ENCODE measurements at places on chromosomes 1 and 21. TPM values are rescaled to one million over a fixed set of nuclear protein-coding genes. Genes with fewer than 3 reads are reported as not detected.
A peak's percentile ranks its signal among the peaks of the same experiment; 100 is the strongest.

The FMO2 gene
- total RNA-seq = not detected

The SPRR4 gene
- not detected for total RNA-seq

The MORC3 gene
- 17.2 TPM for total RNA-seq

DNA sequence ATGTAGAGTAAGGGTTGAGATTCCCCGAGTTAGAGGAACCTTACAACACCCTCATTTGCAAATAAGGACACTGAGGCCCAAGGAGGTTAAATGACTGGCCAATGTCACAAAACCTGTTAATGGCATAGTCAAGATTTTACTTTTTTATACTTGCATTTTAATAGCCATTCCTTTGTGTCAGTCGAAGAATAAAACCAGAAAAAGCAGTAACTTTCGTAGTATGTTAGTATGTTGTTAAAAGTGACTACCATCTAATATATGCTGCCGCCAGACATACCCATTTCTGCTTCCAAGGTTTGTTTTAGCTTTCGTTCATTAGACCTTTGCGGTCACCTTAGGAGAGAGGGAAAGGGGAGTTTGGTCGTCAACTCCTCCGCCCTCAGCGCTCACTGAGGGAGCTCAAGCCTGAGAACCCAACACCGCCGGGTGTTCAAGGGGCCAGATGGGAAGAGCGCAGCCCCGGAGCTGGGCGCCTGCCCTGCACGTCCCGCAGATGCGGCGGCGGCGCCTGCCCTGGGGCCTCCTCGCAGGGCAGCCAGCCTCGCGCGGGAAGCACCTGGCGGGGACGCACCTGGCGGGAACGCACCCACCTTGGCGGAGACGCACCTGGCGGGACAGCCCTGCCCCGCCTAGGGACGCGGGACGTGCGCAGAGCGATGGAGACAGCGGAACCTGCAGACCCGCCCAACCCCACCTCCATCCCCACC lies 466 bp downstream of the VPS26C start:
- peak; percentile 11 for DNase-seq

- DNase-seq = no peak
Measured at GRCh38 chr1:62423580-62424242, 13.1 kb upstream of the USP1 start.

GRCh38 chr1:15727021-15727420 lies 9.0 kb upstream of the SLC25A34 start:
- DNase-seq = no peak

The CCDC185 gene
- not detected for total RNA-seq

The CR1L gene
- not detected for total RNA-seq

DNA sequence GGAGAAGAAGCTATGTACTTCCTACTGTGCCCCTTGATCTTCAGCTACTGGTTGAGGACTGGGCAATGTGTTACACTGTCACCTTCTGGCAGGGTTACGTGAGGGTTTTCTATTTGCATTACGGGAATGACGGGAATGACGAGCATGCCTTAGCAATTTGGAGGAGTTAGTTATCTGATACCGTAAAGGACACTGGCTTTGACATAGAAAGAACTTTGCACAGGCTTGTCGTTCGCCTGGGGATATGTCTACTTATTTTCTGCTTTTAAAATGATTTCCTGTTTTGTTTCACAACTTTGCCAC lies 19.8 kb upstream of the ACBD6 start:
- DNase-seq = no peak

The CCDC30 gene
- 1.2 TPM for total RNA-seq

GRCh38 chr21:46600305-46600704 lies 4.6 kb downstream of the S100B start:
- no peak for DNase-seq

- DNase-seq = no peak
Measured at GRCh38 chr1:203131548-203132200, 4.1 kb downstream of the ADORA1 start.

GRCh38 chr1:27931759-27932158 lies 3.0 kb upstream of the SMPDL3B start:
- DNase-seq = no peak

GRCh38 chr1:187033693-187034390 lies 205.1 kb downstream of the PLA2G4A start:
- DNase-seq = no peak

- no peak for DNase-seq
Measured at GRCh38 chr1:40662151-40662550, 3.3 kb downstream of the RIMS3 start.

The CLEC20A gene
- total RNA-seq = not detected

- peak; percentile 41 for DNase-seq
Measured at GRCh38 chr1:64171797-64172281, 31.6 kb upstream of the UBE2U start.
